ENCODE measurements at places on chromosomes 2 and 18. TPM values are rescaled to one million over a fixed set of nuclear protein-coding genes. Genes with fewer than 3 reads are reported as not detected.

- DNase-seq = no peak
Measured at GRCh38 chr2:31031132-31031706, 107.0 kb downstream of the GALNT14 start.

DNA sequence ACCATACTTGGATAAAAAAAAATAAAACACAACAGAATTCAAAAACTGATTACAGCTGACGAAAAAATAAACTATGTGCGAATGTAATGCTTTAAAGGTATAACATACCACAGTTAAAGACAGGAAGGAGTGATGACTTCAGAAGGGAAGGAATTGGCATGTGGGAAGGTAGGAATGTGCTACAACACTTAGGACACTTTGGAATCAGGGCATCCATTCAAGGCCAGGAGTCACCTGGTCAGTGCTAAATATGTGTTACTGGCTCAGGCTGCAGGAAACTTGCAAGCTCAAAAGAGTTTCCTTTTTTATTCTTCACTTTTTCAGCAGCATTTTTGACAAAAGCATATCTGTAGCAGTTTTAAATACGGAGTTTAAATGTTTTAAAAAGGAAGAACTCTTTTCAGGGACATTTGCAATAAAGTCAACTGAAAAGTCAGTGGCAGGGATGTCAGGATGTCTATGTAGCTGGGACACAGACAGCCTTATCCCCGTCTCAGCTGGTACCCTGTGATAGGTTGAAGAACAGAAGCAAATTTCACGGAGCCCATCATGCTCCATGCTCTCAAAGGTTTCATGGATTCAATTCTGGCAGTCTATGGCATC, 138.0 kb upstream of the KLHL14 start:
- no peak for DNase-seq

- DNase-seq = no peak
Measured at GRCh38 chr2:105597011-105597805, 147.5 kb upstream of the NCK2 start.

DNA sequence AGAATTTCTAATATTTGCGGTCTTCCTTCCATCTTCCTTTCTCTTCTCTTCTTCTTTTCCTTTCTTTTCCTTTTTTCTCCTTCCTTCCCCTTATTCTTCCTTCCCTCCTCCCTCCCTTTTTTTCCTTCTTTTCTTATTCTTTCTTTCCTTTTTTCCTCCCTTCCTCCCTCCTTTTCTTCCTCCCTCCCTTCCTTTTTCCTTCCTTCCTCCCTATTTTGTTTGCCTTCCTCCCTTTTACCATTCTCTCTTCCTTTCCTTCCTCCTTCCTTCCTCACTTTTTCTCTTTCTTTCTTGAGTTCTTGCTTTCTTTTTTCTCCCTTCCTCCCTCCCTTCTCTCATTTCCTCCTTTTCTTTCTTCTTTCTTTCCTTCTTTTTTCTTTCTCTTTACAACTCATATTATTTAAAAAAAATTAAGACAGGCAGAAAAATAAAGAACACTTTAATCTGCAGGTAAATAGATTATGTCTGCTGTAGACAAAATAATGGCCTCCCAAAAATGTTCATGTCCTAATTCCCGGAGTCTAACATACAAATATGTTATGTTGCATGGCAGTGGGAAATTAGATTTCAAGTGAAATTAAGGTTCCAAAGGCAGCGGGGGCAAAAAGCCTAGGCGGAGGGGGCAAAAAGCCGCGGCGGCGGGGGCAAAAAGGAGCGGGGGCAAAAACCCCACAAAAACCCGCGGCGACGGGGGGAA, 152.4 kb downstream of the ANKRD30BL start:
- DNase-seq = no peak

- DNase-seq = no peak
Measured at GRCh38 chr2:24315669-24316068, 44.7 kb downstream of the ITSN2 start.

GRCh38 chr2:217555081-217555876, 447.5 kb downstream of the TNS1 start:
- peak; percentile 63 for DNase-seq

DNA sequence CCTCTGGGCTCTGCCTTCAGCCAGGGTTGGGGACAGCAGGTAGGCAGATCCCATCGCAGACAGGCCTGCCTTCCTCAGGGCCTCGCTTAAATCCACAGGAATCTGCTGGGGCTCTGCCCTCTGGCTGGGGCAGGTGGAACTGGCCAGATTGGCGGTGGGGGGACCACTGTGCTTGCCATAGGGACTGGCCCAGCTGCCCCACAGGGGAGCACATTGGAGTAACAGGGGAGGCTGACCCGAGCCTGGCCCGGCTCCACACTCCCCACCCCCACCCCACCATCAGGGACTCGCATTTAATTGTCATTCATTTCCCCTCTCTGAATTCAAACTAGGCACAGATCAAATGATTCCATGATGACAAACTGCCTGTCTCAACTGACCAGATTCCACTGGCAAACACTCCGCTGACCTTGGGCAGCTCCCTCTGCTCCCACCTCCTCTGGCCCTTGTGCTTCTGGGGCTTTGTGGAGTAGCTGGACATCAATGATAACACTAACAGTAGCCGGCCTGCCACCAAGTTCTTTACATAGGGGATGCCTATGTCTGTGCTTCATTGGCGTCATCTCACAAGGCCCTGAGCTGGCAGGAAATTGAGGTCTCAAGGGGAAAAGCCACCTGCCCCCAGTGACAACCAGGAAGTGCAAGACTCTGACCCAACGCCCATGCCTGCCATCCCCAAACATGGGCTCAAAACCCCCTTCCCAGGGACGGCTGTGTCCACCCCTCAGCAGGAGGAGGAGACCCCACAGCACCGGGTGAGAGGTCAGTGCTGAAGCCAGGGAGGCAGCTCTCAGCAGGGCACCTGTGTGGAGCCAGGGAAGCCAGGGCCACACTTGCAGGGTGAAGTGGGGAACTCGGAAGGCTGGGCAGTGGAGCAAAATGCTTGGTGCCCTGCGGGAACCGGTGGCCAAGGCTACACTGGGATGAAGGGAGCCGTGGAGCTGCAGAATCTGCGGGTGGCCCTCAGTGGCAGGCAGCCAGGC, 2.1 kb upstream of the B3GNT7 start:
- no peak for DNase-seq

- no peak for DNase-seq
Measured at GRCh38 chr2:14297340-14297739, 335.2 kb upstream of the LRATD1 start.

DNA sequence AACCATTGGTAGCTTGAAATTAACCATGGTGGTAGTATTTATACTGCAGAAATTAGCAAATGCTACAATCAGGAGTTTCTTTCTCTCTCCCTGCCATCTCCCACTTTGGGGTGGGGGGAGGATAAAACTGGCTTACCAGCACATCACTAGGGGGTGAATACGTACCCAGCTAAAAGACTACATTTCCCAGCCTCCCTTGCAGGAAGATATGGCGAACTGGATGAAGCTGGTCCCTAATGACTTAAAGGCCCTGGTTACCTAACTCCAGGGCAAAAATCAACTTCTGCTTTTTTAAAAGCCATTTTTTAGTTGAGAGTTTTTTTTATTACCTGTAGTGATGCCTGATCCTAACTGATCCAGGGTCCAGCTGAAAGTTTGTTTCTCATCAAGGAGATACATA, 70.3 kb upstream of the RAB12 start:
- no peak for DNase-seq

INHBB gene
- total RNA-seq = 0.35 TPM

RPRM gene
- total RNA-seq = 1.0 TPM

GYPC gene
- total RNA-seq = 67.6 TPM

KLHL30 gene
- total RNA-seq = 0.62 TPM

CRACDL gene
- total RNA-seq = 9.9 TPM

AUP1 gene
- 87.0 TPM for total RNA-seq

Data from uterus (tissue), 4 donors.